ENCODE measurements at places on chromosomes 13 and 19.
A peak's percentile ranks its signal among the peaks of the same experiment; 100 is the strongest.

GRCh38 chr19:11176466-11177193 lies 20.7 kb downstream of the KANK2 start:
- DNase-seq, result no peak

DNA sequence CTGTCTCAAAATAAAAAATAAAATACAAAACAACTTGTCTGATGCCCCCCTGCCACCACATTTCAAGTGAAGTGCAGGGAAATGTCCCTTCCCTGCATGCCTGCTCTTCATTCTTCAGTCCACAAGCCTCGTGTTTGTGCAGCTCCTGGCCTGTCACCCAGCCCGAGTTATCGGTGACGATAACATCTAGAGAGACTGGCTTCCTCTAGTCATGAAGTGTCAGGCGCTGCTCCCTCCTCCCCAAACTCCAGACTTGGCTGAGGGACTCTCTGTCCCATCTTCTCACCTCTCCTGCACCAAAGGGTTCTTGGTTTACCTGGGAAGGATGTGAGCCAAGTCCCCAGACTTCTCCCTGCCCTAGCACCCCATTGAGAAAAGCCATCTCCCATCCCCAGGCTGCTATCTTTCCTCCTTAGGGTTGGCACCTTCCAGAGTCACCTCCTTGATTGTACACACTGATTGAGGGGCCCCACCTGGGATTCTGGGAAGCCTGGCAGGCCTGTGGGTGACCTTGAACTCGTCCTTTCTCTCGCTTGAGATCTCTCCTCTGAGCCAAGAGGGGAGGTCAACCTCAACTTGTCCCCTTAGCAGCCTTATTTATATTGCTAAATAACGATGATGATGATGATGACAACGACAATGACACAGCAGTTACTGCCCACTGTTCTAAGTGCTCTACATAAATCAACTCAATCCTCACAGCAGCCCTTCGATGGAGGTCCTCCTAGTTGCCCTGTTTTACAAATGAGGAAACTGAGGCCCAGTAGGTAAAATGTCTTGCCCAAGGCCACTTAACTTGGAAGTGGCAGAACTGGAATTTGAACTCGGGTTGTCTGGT lies 13.1 kb upstream of the PLAUR start:
- DNase-seq, result no peak

GRCh38 chr19:1882089-1882785 lies 3.1 kb downstream of the ABHD17A start:
- DNase-seq, result no peak

DNA sequence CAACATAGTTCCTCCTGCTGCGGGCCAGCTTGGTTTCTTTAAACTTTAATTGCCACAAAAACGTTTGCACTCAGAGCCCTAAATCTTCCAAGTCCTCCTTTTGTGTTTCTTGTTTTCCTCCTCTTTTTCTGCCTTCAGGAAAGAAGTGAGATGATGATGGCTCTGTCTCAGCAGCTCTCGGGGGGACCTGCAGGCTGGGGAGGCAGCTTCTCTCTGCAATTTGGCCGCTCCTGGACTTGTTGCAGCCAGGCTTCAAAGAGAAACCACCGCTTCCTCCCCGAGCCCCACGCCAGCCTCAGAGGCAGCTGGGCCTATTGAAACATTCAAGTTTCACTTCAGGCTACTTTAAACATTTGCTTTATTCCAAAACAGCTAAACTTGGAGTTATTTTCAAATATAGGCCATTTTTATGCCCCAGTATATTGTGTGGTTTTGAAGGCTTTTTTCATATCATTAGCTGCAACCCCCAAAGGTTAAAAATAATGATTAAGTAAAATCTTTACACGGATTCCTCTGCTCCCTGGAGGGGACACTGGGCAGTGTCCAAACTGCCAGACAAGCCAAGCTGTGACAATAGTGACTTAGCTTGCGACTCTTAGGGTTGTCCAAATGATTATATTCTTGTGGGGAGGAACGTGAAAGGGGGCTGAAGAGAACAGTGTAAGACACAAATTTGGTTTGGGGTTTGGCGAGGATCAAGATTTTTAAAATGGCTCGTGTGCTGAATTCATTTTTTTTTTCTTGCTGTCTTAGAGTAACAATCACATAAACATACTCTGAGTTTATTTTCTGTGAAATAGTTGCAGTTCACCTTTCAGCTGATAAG lies 330.8 kb downstream of the DLEU7 start:
- DNase-seq, result peak; percentile 62

DNA sequence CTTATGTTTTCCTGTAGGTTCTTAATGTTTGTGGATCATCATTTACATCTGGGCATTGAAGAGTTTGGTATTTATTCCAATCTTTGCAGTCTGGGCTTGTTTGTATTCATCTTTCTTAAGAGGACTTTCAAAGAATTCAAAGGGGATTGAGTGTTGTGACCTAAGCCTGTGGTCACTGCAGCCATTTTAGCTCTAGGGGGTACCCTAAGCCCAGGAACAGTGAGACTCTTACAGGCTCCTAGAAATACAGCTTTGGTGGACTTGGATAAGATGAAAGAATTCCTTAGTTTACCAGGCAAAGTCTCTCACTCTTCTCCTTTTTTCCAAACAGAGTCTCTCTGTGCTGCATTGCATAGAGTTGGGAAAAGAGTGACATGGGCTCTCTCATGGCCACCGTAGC lies 2539.0 kb upstream of the PCDH20 start:
- no peak for DNase-seq

Measured in AG10803 (cell line).